Substantia nigra (tissue), 51 donors: ENCODE measurements at places on chromosomes 2 and 18.

- no peak for DNase-seq
These were observed 43.2 kb downstream of the ATIC start for GRCh38 chr2:215354771-215355695.

DNA sequence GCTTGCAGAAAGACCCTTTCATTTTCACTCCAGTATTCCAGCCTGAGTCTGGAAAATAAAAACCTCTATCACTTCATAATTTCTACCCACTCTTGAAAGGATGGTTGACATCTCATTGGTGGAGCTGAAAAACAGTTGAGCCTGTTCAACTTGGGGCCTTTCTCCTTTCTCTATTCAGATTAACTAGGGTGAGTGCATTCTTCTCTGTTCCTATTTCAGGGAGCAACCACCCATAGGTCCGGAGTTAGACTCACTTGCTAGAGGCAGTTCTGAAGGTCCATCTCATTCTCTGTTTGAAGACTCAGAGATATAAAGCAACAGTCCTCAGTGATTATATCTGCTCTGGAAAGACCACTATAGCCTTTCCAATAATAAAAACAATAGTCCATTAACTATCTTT lies 167.9 kb upstream of the SPOPL start:
- DNase-seq: no peak

- no peak for DNase-seq
These were observed 82.2 kb downstream of the CHRNA1 start for GRCh38 chr2:174682007-174682577.

DNA sequence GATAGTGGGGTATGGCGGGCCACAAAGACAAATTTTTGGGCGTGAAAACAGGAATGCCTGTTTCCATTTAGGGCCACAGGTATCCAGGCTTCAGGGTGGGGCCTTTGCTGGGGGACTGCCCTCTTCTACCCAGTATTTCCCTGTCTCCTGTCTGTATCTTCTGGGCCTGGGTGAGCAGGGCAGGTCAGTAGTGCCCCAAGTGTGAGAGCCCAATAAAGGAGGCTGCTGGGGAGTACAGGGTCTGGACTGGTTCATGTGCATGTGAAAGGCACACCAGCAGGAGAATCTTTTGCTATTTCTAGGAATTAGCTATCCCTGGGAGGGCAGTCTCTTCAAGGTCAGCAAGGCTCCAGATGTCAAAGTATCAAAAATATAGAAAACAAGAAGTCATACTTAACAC lies 71.5 kb downstream of the MEX3C start:
- no peak for DNase-seq

GRCh38 chr2:1799174-1799573 lies 54.9 kb upstream of the PXDN start:
- no peak for DNase-seq

- no peak for DNase-seq
These were observed 112.1 kb upstream of the RNU4ATAC start for GRCh38 chr2:121418494-121419058.
